Tibial artery (tissue), 4 donors: ENCODE measurements at places on chromosomes 2 and 18.
A peak's percentile ranks its signal among the peaks of the same experiment; 100 is the strongest.

GRCh38 chr2:221836095-221836494 is 264.0 kb upstream of the EPHA4 start:
- no peaks in the 10 kb centered on the region for H3K27me3 ChIP-seq
- H3K4me1 ChIP-seq = no peaks in the 10 kb centered on the region
- H3K36me3 ChIP-seq = no peaks in the 10 kb centered on the region
- H3K4me3 ChIP-seq = no peak overlapping the region
- no peak overlapping the region for H3K27ac ChIP-seq

DNA sequence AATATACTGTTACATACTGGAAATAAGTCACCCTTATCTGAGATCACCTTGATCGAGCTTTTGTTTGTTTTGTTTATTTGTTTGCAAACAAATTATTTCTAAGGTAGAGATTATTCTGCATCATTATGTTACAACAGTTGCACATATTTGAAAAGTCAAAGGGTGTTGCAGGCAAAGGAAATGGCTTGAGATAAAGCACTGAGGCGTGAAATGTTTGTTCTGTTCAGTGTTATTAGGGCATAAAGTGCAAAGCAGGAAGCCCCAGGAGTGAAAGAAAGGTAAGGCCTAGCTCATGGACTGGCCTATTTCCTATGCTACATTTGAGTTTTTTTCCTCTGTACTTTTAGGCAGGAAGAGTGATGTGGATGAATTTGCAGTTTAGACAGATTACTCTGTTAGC is 1815.6 kb upstream of the LRRTM1 start:
- H3K4me1 ChIP-seq = no peaks in the 10 kb centered on the region
- no peak overlapping the region for H3K27ac ChIP-seq
- H3K36me3 ChIP-seq = no peaks in the 10 kb centered on the region
- H3K4me3 ChIP-seq = no peak overlapping the region
- no peak for DNase-seq
- no peaks in the 10 kb centered on the region for H3K27me3 ChIP-seq

GRCh38 chr2:23596316-23596885 is 211.4 kb downstream of the KLHL29 start:
- peak overlapping the region; percentile 10 for H3K4me3 ChIP-seq
- DNase-seq = no peak
- peaks cover 21% of the 10 kb centered on the region for H3K4me1 ChIP-seq

DNA sequence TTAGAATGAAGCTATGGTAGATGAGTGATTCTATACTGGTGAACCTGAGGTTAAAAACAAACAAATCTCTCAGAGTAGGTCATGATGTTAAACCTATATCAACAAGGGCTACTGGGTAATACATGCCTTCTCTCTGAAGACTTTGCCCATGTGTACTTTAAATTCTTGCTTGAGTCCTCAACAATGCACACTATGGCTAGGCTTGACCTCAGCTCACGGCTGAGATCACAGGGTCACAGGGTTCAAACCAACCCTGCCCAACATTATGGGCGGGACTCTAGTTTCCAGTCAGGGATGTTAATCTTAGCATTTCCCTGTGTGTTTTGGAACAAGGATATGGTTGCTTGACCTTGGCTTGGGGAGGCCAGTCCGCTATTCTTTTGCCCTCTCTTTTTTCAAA is 7.7 kb downstream of the CD28 start:
- no peaks in the 10 kb centered on the region for H3K36me3 ChIP-seq
- H3K27me3 ChIP-seq = no peaks in the 10 kb centered on the region
- peak overlapping the region; percentile 19 for H3K27ac ChIP-seq
- DNase-seq = no peak
- H3K4me1 ChIP-seq = peaks cover 15% of the 10 kb centered on the region

DNA sequence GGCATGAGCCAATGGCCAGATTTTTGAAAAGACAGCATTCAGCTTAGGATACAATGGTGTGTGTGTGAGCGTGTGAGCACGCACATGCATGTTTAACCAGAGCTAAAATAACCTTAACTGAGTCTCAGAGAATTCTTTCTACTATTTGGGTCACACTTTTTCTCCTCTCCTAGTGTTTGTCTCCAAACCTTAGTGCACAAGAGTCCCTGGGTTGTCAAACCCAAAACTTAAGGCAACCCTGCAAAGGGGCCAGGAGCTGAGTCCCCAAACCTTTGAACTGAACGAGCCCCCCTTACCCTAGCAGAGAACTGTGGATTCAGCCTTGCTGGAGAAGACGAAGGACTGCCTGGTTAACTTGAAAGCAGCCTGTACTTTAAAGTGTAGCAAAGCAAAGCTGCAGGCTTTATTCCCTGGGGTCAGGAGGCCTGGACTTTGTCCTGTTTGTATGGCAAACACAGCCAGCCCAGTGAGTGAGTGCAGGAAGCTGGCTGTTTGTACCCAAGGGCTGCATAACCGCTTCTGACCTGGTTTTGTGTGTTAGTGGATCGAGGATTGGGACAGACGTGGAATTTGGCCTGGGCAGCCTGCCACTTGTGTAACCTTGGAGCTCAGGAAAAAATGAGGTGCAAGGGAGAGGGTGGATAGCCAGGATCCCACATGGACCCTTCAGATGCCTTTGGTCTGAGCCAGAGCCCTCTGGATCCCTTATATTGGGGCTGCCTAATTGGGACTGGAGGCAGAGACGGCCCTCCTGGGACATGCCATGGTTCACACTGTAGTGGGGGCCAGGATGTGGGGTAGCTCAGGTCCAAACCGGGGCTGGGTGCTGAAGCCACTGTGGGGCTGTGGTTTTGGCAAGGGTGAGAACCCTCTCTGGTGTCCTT is 6.4 kb upstream of the PSMD1 start:
- no peak for DNase-seq
- peaks cover 16% of the 10 kb centered on the region for H3K4me1 ChIP-seq
- H3K36me3 ChIP-seq = no peaks in the 10 kb centered on the region
- no peaks in the 10 kb centered on the region for H3K27me3 ChIP-seq
- H3K4me3 ChIP-seq = no peak overlapping the region

DNA sequence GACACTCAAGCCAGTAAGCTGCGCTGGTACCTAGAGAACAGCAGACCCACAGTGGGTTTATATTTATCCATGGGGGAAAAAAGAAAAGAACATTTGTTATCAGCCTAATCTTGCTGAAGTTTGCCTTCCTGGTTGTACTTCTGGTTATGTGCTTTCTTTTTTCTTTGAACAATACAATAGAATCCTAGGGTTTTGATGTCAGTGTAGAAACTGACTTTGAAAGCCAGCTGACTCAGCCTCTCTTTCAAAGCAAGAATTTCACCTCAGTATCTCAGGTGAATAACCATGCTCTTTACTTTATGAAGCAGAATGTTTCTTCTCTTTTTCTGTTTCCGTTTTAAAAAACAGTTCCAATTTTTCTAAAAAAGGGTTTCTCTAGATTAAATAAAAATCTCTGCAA is 78.4 kb downstream of the CD8B2 start:
- peaks cover 30% of the 10 kb centered on the region for H3K4me1 ChIP-seq
- no peak overlapping the region for H3K4me3 ChIP-seq
- H3K27me3 ChIP-seq = no peaks in the 10 kb centered on the region
- no peak for DNase-seq

DNA sequence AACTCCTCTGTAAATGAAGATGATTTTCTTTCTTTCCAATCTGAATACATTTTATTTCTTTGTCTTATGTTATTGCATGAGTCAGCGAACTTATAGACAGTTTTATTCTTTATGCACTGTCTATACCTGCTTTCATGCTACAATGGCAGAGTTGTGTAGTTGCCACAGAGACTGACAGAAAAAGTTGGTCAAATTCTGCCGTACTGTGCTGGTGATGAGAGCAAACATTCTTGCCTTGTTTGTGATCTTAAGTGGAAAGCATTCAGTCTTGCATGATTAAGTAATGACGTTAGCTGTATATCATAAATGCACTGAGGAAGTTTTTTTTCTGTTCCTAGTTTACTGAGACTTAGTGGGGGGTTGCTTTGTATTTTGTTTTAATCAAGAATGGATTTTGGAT is 32.9 kb downstream of the ZC3H15 start:
- no peak overlapping the region for H3K4me3 ChIP-seq
- no peaks in the 10 kb centered on the region for H3K4me1 ChIP-seq
- H3K27ac ChIP-seq = no peak overlapping the region
- DNase-seq = no peak
- peaks cover 15% of the 10 kb centered on the region for H3K36me3 ChIP-seq

- DNase-seq = no peak
- peak overlapping the region; percentile 51 for H3K4me3 ChIP-seq
- peak overlapping the region; percentile 94 for H3K27ac ChIP-seq
- no peaks in the 10 kb centered on the region for H3K27me3 ChIP-seq
- H3K4me1 ChIP-seq = peaks cover 23% of the 10 kb centered on the region
Observed at GRCh38 chr18:3603421-3604234, 153.7 kb downstream of the TGIF1 start.

DNA sequence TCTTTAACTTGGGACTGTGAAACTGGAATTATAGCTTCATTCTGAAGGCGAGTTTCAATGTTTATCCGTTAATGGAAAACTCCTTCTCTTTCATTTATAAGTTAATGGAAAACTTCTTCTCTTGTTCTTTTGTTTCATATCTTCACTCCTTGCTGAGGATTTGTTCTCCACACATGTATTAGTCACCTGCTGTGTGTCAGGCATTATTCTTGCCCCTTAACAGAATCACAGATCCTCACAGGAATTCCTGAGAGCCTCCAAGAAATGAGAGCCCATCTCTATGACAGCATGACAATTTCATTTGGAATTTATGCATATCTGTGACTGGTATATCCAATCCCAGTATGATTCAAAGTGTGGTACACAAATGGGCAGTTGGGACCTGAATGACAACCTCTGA is 545.8 kb downstream of the BCL11A start:
- no peaks in the 10 kb centered on the region for H3K27me3 ChIP-seq
- H3K36me3 ChIP-seq = no peaks in the 10 kb centered on the region
- DNase-seq = no peak
- no peaks in the 10 kb centered on the region for H3K4me1 ChIP-seq

DNA sequence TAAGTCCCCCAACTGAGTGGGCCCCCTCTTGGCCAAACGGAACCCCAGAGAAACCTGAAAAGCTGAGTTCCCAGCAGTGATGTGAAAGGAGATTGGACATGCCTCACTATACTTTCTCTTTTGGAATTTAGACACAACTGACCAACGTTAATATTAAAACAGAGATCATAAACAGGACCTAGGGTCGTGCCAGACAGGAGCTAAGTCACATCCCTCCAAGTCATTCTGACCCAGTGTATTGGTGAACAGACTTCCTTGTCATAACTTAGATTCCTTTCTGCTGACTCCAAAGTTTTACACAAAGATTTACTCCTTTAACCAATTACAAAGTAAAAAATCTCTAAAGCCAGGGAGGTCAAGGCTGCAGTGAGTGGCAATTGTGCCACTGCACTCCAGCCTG is 46.9 kb downstream of the UXS1 start:
- peaks cover 8% of the 10 kb centered on the region for H3K36me3 ChIP-seq
- no peak overlapping the region for H3K27ac ChIP-seq
- DNase-seq = no peak
- H3K4me3 ChIP-seq = no peak overlapping the region
- H3K4me1 ChIP-seq = no peaks in the 10 kb centered on the region

GRCh38 chr2:42939411-42940206 is 147.2 kb upstream of the HAAO start:
- H3K4me1 ChIP-seq = peaks cover 14% of the 10 kb centered on the region
- no peak overlapping the region for H3K4me3 ChIP-seq
- peak overlapping the region; percentile 69 for H3K27ac ChIP-seq
- H3K27me3 ChIP-seq = no peaks in the 10 kb centered on the region
- DNase-seq = no peak

GRCh38 chr2:40038646-40039045 is 259.6 kb upstream of the THUMPD2 start:
- H3K27me3 ChIP-seq = peaks cover 2% of the 10 kb centered on the region
- DNase-seq = no peak
- no peaks in the 10 kb centered on the region for H3K36me3 ChIP-seq
- H3K4me1 ChIP-seq = no peaks in the 10 kb centered on the region
- H3K27ac ChIP-seq = no peak overlapping the region

GRCh38 chr2:42755191-42755880 is 8.6 kb downstream of the OXER1 start:
- H3K27me3 ChIP-seq = no peaks in the 10 kb centered on the region
- no peak overlapping the region for H3K4me3 ChIP-seq
- peaks cover 15% of the 10 kb centered on the region for H3K36me3 ChIP-seq

- H3K27ac ChIP-seq = no peak overlapping the region
- peaks cover 11% of the 10 kb centered on the region for H3K36me3 ChIP-seq
- no peak overlapping the region for H3K4me3 ChIP-seq
Observed at GRCh38 chr18:44945888-44946401, 265.3 kb downstream of the SETBP1 start.

GRCh38 chr2:28683100-28683706 is 68.4 kb upstream of the PPP1CB start:
- H3K36me3 ChIP-seq = no peaks in the 10 kb centered on the region
- H3K27me3 ChIP-seq = no peaks in the 10 kb centered on the region
- peak; percentile 88 for DNase-seq
- peak overlapping the region; percentile 3 for H3K4me3 ChIP-seq
- peaks cover 41% of the 10 kb centered on the region for H3K4me1 ChIP-seq

DNA sequence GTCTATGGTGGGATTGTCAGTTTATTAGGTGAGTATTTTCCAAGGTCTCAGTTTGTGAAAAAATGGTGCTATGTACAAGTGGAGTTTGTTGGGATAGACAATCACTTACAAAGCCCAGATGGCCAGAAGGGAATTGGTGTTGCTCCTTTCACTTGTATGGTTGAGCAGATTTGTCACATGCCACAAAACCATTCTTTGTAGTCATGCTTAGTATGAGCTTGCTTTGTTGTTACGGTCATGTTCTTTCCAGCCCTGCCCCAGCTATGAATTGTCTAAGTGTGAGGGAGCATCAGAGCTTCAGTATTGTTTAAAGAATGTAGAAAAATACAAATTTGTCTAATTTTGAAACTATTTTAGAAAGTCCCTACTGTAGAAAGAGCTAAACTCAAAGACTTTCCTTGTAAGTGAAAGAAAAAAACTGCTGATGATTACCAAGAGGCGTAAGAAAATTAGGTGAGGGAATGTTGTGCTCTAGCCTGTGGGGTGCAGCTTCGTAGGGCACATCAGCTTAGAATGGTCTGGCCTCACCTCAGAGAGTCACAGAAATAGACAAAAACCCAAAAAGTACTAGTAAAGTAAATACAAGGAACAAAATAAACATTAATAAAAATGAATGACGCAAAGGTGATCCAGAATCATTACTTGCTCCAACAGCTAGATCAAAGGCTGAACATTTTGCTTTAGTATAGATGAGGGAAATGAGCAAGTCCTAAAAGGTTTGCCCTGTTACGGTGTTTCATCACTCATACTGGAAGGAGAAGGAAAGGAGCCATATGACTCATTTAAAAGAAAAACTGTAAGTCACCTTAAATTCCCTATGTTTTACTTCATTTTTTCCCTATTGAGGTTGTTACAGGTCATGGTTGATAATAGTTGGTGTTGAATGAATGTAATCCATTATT is 9.2 kb downstream of the TGIF1 start:
- DNase-seq = no peak
- peaks cover 34% of the 10 kb centered on the region for H3K4me1 ChIP-seq
- H3K27ac ChIP-seq = no peak overlapping the region

DNA sequence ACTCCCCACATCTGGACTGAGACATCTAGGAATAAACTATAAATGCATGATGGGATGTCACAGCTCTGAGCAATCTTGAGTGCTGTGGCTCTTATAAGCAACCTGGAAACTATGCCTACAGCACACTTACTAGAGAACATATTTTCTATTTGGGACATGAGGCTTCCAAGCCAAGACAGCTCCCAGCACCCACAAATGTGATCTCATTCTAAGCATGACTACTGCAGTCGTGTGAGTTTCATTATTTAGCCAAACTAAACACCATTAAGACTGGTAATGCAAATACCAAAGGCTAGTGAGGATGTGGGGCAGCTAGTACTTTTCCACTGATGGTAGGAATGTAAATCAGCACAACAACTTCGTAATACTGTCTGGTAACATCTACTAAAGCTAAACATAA is 72.5 kb downstream of the RTTN start:
- H3K36me3 ChIP-seq = no peaks in the 10 kb centered on the region
- peaks cover 4% of the 10 kb centered on the region for H3K4me1 ChIP-seq
- H3K27ac ChIP-seq = peak overlapping the region; percentile 61
- H3K27me3 ChIP-seq = no peaks in the 10 kb centered on the region
- no peak overlapping the region for H3K4me3 ChIP-seq
